ENCODE measurements at places on chromosomes 1 and 21.

- DNase-seq: no peak
These were observed 134.7 kb downstream of the ST6GALNAC3 start for GRCh38 chr1:76209238-76209637.

DNA sequence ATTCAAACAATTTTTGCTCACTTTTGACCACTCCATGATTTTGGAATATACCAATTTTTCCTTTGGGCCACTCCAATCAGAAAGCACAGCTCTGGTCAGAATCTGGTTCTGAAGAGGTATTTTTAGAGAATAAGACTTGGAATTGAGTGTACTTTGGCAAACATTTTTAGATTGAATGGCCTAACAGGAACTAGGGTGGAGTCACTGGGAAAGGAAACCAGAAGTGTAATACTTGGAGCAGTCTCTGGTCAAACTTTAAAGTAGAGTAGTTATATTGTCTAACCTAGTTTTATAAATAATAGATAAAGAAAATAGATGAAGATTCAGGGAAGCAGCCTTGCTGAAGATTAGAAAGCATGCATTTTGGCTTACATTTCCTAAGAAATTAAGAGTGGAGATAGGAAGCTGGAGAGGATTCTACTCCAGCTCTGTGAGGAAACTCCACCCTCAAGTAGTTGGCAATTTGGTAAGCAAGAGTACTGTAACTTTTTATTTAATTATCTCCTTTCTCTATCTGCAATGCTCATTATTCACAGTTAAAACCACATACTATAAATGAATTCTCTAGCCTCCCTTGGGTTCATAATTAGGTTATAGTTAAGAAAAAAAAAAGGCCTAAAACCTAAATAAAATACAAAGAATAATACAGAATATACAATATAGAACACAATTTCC is 15.8 kb downstream of the STIL start:
- no peak for DNase-seq

GRCh38 chr1:203796236-203796605 is 798 bp downstream of the ZBED6 start:
- no peak for DNase-seq

GRCh38 chr1:61089338-61089737 is 7.0 kb downstream of the NFIA start:
- DNase-seq: no peak

GRCh38 chr1:164689672-164690511 is 130.9 kb downstream of the PBX1 start:
- DNase-seq: no peak

DNA sequence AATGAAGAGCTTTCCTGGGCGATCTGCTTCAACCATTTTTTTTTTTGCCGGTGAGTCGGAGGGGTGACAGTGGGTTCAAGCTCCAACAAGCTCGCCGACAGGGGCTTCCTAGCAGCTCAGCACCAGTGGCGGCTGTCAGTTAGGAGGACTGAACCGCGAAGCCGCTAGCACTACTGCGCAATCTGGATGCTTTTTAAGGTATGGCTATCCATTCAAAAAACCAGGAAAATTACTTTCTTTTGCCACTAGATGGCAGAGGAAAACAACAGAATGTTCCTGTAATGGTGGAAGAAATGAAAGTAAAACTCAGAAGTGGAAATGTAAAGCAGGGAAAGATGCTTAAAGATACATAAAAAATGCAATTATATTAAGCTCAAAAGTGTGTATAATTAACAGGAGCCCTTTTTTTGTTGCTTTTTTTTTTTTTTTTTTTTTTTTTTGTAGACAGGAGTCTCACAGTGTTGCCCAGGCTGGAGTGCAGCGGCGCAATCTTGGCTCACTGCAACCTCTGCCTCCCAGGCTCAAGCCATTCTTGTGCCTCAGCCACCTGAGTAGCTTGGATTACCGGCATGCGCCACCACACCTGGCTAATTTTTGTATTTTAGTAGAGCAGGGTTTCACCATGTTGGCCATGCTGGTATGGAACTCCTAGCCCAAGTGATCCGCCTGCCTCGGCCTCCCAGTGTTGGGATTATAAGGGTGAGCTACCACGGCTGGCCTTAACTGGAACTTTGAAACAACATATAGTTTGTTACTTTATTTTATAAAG is 8.5 kb downstream of the KYAT3 start:
- DNase-seq: no peak

GRCh38 chr1:59089922-59090457 is 206.9 kb upstream of the FGGY start:
- DNase-seq: no peak

GRCh38 chr1:99229122-99229521 is 35.2 kb upstream of the PLPPR4 start:
- DNase-seq: no peak

DNA sequence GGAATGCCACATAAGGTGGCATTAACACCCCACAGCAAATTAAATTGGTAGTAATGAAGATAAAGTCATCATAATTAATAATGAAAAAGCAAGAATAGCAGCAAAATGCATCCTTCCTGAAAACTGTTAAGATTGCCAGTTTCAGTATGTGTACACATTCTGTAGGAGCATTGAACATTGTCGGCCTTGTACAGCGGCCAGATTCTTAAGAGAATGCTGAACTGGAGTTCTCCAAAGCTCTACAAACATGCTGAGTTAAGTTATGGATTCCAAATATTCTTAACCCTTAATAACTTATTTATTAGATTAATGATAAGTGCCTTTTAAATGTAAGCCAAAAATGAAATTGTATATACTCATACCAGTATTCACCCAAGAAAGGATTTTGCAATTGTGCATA is 189.9 kb downstream of the AK5 start:
- no peak for DNase-seq

- no peak for DNase-seq
These were observed 103.9 kb downstream of the RAVER2 start for GRCh38 chr1:64848803-64849202.
